Mesothelial cell of epicardium (in vitro differentiated cells): ENCODE measurements at places on chromosomes 3 and 15. TPM values are rescaled to one million over a fixed set of nuclear protein-coding genes. Genes with fewer than 3 reads are reported as not detected.
A peak's percentile ranks its signal among the peaks of the same experiment; 100 is the strongest.

DNA sequence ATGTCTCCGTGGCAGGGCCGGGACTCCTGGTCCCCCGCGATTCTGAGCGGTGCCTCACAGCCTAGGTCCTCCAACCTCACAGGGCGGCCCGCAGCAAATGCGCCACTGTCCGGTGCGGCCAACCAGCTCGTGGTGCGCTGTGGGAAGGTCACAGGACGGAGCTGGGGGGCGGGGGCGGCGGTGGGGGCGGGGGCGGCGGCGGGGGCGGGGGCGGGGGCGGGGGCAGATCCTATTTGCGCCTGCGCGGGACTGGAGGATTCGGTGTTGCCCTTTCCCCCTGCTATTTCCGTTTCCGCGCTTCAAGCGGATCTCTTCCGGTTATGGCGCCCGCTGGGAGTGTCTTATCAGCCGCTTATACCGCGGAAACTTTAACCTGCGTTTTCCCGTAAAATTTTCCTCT is 106.7 kb upstream of the SNRPN start:
- DNase-seq: no peak

GRCh38 chr3:10330319-10330718 is 9.4 kb upstream of the SEC13 start:
- DNase-seq: no peak

DNA sequence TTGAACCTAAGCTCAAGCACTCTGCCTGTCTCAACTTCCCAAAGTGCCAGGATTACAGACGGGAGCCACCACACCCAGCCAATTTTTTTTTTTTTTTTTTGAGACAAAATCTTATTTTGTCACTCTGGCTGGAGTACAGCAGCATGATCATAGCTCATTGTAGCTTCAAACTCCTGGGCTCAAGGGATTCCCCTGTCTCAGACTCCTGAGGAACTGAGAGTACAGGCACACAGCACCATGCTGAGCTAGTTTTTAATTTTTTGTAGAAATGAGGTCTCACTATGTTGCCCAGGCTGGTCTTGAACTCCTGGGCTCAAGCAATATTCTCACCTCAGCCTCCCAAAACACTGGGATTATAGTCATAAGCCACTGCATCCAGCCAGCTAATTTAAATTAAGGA is 36.8 kb upstream of the SUCLG2 start:
- no peak for DNase-seq

DNA sequence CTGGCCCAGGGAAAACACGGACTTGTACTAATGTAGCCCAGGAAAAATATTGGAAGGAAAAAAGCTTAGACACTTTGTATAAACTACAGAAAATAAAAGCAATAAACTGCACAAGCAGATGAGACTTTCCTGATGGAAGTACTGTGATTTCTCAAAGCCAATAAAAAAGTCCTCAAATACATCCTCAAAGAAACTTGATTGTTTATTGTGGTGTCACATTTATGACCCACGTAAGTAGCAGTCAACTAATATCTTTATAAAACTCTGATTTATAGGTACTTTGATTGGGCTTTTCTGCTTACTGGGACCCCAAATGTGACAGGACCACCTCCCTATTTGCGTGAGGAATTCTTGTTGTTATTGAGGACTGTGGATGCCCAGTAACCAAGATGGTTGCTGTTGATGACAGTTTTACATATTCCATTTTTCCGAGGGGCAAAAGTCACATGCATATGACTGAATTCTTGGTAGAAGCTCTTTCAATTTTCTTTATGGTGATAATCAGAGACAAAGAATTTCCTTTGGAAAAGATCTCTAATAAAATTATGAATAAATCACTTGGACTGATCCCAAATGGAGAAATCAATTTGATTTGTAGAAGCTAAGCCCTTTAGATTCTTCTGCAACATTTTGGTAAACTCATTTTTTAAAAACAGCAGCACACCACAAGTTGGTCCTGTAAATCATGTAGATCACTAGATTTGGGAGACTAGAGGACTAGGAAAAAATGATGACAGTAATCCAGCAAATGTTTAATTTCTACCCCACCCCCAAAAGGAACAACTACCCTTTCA is 159.0 kb upstream of the TSC22D2 start:
- DNase-seq: no peak

GRCh38 chr3:111968319-111969054 is 10.3 kb upstream of the ABHD10 start:
- DNase-seq: no peak

P3H2 gene
- total RNA-seq: 14.8 to 17.2 TPM (median 15.8 TPM) in 3 replicates

DNA sequence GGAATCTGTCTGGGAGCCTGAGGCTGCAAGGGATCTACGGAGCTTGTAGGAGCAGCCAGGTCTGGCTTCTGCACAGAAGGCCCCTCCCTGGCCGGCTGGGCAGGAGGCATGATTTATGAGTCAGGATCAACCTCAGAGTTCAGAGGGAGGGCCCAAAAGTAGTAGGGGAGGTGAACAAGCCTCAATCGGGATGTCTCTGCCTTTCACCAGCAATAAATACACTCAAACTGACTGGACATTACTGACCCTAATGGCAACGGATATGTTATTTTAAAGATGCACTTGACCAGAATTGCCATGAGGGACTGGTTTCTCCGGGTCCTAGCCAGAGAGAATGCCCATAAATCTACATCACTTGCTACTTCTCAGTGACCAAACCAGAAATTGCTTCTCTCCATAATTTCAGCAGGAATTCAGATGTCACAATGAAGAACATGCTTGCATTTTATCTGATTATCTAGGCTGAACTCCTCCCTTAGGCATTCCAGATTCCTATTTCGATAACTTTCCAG is 109.6 kb upstream of the LMOD3 start:
- peak; percentile 51 for DNase-seq
